Activated CD4-positive, alpha-beta T cell treated with anti-CD3 and anti-CD28 coated beads for 48 hours (primary cell): ENCODE measurements at places on chromosomes 16 and 17.

- DNase-seq = no peak
These were observed 18.7 kb downstream of the SREBF1 start for GRCh38 chr17:17818088-17818526.

DNA sequence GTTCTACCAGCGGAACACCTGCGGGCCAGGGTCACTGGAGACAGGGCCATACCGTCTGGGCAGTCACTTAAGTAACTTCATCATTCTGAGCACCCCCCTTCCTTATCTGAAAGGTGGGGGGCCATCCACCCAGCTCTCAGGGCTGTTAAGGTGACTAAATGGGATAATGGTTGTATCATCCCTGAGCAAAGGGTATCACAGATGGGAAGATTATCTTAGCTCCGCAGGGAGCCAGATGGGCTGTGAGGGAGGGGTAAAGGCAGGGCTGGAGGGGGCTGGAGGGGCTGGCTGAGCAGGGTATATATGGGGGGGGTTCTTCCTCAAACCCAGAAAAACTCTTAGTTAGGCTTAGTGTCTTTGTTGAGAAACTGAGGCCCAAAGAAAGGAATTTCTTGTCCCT lies 2.9 kb upstream of the CACNA1G start:
- no peak for DNase-seq

DNA sequence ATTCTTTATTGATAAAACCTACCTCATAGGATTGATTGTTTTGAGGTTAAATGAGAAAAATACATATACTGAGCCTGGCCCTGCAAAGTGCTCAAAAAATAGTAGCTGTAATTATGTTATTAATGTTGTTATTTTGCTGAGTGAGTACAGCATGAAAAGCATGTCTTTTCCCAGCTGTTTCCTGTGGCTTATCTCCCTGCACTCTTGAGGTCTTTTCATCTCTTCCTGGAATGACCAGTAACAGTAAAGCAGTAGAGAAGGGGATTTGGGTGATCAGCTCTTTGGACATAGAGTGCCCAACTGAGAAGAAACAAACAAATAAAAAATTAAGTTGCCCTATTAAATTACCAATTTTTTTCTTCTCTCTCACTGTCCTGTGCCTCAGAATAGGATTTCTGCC lies 53.7 kb downstream of the NFAT5 start:
- DNase-seq = no peak

- DNase-seq = no peak
These were observed 1.8 kb downstream of the TSPOAP1 start for GRCh38 chr17:58326609-58327362.
